ENCODE measurements at places on chromosomes 13 and 19. TPM values are rescaled to one million over a fixed set of nuclear protein-coding genes. Genes with fewer than 3 reads are reported as not detected.

The FRY gene
- 49.9 TPM for polyA plus RNA-seq

The GPR18 gene
- polyA plus RNA-seq, result 0.28 TPM

The MTMR6 gene
- 21.5 TPM for polyA plus RNA-seq

The APOC4 gene
- polyA plus RNA-seq, result not detected

The TRPC4 gene
- 7.9 TPM for polyA plus RNA-seq
